ENCODE measurements at places on chromosomes 1 and 21.

- no peak for DNase-seq
Observed at GRCh38 chr21:31475223-31475622, 131.2 kb upstream of the TIAM1 start.

GRCh38 chr1:223430236-223430635 is 37.0 kb downstream of the CCDC185 start:
- no peak for DNase-seq

DNA sequence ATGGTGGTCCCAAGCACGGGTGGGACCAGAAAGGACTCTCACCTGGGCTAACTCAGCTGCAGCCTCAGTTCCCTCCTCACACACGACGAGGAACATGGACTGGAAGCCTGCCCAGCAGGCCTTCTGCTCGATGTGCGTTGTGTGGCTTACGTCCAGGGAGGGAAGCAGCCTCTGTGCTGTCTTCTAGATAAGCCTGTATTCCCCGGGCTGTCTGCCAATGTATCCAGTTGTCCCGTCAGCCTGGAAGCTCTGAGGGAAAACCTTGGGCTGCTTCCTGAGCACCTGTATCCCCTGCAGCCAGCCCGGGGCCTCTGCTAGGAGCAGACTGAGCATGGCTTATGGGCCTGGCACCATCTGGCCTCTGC is 10.5 kb downstream of the PCSK9 start:
- DNase-seq, result no peak

GRCh38 chr1:56156971-56157876 is 422.1 kb downstream of the PLPP3 start:
- no peak for DNase-seq

Measured in HS-27A (cell line).